ENCODE measurements at places on chromosomes 6 and 20.

DNA sequence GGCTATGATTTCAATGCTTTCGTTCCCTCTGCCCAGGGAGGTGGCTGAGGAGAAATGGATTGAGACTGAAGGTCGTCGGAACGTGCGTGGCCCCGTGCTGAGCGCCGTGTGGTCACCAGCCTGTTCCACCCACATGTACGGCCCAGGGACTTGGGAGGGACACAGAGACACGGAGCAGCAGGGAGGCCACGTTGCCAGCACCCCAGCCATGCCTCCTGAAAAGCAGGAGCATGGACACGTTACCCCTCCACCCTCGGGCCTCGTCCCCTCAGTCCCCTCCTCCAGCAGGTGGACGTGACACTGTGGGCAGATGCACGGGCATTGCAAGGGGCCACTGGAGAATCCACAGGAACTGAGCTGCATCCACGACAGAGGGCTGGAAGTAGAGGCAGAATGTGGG, 133.1 kb upstream of the CST7 start:
- no peak for DNase-seq

DNA sequence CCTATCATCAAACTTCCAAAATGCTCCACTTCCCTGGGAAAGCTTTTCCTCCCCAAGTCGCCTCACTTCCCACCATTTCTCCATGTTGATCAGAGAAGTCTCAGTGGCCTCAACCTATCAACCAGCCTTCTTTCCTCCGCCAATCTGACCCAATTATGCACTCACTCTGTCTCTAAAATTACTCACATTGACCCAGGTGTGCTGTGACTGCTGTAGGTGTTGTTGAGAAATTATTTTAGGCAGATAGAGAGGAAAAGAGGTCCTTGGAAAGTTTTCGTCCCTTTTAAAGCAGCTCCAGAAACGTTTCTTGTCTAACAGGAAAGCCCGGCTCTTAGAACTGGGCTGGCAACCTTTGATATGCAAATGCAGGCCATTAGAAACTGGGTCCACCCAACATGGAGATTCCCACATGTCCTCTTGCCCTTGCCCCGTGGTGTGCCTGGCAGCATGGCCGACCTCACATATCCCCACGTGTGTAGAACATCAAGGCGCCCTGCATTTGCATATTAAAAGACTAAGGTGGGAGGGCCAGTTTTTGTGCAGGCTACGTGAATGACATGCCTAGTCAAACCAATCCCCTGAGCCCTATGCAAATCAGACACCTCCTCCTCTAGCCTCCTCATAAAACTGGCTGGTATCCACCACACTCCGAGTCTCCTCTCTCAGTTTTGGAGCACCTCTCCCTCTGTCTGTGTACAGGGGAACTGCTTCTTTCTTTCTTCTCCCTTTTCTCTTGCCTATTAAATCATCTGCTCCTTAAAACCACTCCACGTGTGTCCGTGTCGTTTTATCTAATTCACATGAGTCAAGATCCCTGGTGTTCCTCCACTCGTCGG, 12.9 kb downstream of the IPCEF1 start:
- peak; percentile 52 for DNase-seq

DNA sequence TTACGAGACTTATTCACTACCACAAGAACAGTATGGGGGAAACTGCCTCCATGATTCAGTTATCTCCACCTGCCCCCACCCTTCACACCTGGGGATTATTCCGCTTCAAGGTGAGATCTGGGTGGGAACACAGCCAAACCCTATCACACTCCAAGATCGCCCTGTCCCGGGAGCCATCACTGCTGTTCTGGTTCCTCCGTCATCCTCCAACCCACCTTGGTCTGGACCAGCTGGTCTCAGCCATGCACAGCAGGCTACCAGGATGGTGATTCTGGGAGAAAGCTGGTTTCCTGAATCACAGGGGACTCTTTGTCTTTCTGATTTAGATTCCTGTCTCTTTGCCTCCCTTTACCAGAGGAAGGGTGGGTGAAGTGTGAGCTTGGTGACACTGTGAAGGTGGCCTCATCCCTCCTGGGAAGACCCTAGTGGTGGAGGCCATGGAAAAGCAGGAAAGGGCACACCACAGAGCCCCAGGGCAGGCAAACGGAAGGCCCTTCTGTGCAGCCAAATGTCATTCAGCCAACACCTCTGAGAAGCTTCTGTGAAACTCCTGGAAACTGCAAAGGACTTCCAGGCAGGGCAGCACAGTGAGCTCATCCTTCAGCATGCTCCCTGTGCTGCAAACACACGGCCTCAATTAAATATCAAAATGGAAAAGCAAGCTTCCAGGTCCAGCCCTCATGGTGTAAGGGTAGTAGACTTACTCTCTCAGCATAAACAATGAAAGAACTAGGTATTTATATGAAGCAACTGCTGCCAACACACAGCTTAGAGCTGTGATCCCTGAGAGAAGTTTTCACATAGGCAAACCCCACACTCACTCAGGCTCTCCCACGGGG, 169.8 kb downstream of the ANKRD60 start:
- DNase-seq: no peak

GRCh38 chr20:53284256-53284655, 309.4 kb downstream of the ZNF217 start:
- no peak for DNase-seq

GRCh38 chr6:19731282-19731681, 105.9 kb upstream of the ID4 start:
- DNase-seq: peak; percentile 94

DNA sequence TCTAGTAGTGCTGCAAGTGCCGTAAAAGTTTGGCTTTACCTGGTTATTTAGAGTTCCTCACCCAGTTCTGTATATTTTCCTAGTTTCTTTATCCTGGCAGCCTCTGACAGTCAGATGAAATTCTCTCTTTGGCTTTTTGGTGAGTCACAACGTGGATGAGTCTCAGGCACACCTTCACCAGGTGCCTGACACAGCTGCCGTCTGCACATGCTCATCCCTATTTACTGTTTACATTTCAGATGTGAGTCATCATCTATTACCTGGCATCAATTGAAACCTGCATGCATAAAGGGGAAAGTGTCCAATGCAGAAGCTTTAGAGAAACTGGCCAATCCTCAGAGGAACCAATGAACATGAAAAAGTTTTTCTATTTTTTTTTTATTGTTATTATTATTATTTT, 33.3 kb upstream of the ADGRF4 start:
- no peak for DNase-seq

DNA sequence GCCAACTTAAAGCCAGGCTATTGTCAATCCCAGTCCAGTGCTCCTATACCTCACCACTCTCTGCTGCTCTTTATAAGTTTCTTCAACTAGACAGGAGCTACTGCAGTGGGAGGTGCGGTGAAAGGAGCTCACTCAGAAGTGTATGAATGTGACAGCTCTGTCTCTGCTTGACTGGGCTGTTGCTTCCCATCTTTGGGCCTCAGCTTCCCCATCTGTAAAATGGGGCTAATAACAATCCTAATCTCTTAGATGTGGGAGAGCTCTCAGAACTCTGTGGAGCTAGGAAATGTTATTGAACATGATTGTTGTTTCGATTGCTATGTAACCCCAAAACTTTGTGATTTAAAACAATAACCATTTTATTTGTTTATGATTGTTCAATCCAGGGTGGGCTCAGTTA, 8.4 kb upstream of the RALY start:
- DNase-seq: no peak

- peak; percentile 78 for DNase-seq
These were observed 107.1 kb downstream of the BANF2 start for GRCh38 chr20:17806739-17807441.

All from EH (cell line).